ENCODE measurements at places on chromosomes 5 and 9.

DNA sequence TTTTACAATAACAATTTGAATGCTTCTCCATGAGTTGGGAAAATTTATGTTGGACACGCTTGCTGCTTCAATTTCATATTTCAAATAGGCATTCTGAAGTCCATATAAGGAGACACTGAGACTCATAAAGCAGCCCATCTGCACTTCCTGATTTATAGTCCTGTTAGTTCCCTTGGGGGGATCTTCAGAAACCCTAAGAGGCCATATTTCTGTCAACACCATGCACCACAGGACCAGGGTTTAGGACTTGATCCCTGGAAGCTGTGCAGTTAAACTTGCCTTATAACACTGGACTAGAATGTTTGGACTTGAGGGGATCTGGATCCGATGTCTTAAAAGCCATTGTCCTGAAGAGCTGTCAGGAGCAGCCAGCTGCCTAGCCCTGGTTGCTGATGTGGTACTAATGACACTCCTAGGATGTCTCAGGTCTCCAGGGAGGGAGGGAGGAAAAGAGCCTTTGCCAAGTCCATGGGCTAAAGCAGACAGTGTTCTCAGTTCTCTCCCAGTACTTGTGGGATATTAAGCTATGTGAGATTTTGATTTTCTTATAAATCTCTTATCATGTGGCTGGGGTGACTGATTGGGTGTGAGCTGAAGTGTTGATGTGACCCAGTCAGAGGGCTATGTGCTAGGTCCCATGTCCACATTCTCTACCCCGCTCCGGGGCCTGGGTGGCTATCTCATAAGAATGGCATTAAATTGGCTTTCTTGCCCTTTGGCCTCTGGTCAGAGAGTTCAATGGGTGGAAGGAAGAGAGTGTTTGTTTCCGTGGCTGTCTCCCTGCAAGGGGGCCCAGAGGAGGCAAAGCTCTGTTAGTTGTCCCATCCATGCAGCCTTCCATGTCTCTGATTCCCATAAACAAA, 399.8 kb downstream of the OSTF1 start:
- DNase-seq, result no peak

- no peak for DNase-seq
These were observed 60.2 kb downstream of the FEM1C start for GRCh38 chr5:115484368-115484767.

GRCh38 chr9:27818348-27818747, 245.1 kb upstream of the C9orf72 start:
- DNase-seq, result no peak

- peak; percentile 45 for DNase-seq
These were observed 171.1 kb downstream of the ARHGEF28 start for GRCh38 chr5:73797132-73797510.

GRCh38 chr5:172102913-172103626, 85.0 kb downstream of the STK10 start:
- DNase-seq, result peak; percentile 97

GRCh38 chr5:110846398-110847001, 107.7 kb downstream of the SLC25A46 start:
- DNase-seq, result no peak

DNA sequence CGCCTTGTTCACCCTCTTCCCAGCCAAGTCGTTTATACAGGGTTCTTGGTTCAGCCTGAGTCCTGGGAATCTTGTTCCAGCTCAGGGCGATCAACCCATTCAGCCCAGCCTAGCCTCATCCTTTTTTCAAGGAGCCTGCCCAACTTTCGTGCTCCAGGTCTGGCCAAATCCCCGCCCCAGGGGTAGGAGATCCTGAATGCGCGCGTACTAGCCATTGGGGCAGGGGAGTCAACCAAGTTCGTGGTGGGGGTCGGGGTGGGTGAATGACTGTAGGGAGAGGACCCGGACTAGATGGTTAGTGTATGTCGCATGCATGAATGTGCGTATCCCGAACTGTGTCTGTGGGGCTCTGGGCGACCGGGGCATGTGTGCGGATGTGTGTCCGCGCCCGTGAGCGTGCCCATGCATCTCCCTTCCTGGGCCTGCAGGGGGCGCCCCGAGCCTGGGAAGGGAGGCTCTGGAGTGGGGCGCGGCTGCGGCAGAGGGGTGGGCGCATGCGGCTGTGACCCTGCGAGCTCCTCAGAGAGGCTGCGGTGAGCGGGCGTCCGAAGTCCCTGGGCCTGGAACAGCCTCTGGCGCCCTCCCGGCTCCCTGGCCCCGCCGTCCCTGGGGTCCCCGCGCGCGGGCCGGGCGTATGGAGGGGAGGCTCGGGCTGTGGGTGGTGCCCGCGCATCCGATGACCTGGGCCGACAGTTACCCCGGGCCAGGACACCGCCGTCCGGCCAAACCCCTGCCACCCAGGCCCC, 8.7 kb downstream of the CCL21 start:
- peak; percentile 43 for DNase-seq

GRCh38 chr9:3920604-3921582, 379.0 kb downstream of the GLIS3 start:
- no peak for DNase-seq

GRCh38 chr5:16603701-16604100, 13.1 kb downstream of the RETREG1 start:
- DNase-seq, result no peak

GRCh38 chr9:107131108-107131799, 151.8 kb upstream of the RAD23B start:
- no peak for DNase-seq

DNA sequence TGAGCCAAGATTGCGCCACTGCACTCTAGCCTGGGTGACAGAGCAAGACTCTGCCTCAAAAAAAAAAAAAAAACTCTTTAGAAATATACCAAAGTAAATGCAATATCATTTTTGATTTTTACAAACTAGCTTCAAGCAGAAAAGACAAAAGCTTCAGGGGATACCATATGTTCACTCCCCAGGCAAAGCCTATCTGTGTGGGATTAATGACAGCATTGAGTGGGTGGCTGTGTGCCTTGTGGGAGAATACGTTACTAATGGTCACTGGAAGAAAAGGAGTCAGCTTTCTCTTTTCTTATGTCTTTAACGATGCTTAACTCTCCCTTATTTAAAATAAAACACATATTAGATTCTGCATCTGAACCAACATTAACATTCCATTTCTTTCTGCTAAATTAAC, 1.9 kb downstream of the PCA3 start:
- no peak for DNase-seq

- peak; percentile 8 for DNase-seq
These were observed 458.5 kb downstream of the MAT2B start for GRCh38 chr5:163963881-163964280.

DNA sequence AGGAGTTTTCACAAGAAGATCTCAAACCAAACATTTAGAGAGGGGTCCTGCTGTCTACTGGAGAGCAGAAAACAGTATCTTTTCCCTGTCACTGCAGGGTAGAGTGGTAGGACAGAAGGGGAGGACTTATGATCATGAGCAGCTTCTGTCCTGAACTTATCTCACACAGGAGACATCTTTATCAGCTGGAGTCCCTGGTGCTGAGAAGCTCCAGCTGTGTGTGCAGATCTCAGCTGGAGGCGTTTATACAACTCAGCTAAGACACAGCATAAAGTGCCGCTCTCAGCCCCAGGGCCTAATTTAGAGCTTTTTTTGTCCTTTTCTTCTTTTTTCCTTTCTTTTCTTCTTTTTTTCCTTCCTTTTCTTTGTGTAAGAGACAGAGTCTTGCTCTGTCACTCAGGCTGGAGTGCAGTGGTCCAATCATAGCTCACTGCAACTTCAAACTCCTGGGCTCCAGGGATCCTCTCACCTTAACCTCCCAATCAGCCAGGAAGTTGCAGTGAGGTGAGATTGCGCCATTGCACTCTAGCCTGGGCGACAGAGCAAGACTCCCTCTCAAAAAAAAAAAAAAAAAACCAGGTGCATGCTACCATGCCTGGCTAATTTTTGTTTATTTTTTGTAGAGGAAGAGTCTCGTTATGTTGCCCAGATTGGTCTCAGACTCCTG, 31.9 kb downstream of the CCDC125 start:
- no peak for DNase-seq

DNA sequence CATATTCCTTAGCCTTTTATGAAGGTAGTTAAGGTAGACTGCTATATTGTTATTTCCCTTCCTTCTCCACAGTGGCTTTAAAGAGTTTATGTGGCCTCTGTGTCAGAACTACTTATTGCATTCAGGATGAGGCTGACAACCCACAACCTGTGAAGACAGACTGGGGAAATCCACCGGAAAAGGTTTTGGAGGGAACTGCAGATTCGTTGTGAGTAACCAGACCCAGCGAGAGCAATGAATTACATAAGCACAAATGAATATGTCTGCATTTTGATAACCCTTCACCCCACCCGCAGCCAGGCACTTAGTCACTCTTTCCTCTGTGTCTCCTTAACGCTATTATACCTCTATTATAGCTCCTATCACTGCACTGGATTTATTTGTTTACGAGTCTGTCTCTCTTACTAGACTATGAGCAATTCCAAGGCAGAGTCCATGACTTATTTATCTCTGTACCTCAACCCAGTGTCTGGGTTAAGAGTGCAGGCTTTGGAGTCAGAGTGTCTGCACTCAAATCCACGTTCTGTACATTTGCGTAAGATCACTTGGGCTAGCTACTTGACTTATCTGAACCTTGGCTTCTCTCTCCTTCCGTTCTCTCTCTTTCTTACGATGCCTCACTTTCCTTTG, 19.2 kb downstream of the KCTD16 start:
- DNase-seq, result peak; percentile 92

DNA sequence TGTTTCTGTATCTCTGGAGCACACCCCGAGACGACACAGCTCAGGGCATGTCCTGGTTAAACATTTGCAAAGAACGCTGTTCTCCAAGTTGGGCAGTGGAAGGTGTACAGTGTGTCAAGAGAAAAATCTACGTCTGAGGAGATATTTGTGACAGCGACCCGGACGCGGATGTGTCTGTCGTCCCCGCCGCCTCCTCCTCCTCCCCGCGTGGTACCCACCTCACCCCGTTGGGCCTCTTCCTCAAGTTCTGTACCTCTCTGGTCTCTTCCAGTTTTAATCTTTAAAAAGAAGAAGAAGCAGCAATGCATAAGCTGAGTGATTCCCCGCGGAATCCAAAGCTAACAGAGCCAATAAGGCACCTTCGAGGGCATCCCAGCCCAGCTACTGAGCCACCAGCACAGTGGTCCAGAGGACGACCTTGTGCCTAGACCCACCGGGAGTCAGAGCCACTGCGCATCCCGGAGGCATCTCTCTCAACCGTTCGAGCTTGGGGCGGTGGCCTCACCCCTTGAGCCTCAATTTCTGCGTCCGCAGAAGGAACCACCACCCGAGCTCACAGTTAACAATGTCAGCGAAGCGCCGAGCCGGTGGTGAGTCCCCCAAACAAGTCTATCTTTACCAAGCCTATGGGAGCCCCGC, 467 bp downstream of the C9orf78 start:
- no peak for DNase-seq

DNA sequence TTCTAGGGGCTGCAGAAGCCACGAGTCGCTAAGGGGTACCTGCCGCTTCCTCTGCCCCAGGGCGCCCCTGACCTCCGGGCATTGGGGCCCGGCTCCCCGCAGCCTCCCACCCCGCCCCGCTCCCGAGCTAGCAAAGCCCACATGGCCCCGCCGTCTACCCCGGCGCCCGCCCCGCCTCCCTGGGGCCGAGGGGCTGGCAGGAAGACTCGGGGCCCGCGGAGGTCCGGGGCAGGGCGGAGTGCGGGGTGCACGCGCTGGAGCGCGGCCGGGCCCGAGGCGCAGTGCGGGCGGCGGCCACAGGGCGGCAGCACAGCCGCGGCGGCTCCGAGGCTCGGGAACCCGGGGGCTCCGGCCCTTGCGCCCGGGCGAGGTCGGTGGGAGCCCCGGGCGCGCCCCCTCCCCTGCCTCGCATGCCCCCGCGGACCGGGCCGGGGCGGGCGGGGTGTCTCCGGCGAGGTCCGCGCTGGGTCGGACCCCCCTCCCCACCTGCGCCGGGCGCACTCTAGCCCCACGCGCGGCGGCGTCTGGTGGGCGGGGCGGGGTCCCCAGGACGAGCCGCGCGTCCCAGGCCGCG, 6.7 kb downstream of the NRARP start:
- no peak for DNase-seq

DNA sequence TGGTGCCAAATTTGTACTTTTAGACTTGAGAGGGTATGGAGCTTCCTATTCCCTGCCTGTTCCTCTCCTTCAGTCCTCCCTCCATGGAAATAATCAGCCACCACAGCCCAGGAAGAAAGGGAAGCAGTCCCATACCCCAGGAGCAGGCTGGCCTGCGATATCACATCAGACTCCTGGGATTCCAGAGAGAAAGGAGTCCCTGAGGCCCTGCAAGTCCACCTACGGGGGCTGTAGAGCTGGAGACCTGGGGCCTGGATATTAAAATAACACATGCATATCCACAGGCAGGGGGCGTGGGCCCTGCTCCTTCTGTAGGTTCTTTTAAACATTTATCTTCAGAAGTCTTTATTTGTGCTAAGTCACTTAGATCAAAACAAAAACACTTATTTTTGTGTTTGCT, 117.2 kb downstream of the TMEM174 start:
- DNase-seq, result no peak

GRCh38 chr5:172420235-172420939, 33.9 kb downstream of the SH3PXD2B start:
- peak; percentile 99 for DNase-seq

DNA sequence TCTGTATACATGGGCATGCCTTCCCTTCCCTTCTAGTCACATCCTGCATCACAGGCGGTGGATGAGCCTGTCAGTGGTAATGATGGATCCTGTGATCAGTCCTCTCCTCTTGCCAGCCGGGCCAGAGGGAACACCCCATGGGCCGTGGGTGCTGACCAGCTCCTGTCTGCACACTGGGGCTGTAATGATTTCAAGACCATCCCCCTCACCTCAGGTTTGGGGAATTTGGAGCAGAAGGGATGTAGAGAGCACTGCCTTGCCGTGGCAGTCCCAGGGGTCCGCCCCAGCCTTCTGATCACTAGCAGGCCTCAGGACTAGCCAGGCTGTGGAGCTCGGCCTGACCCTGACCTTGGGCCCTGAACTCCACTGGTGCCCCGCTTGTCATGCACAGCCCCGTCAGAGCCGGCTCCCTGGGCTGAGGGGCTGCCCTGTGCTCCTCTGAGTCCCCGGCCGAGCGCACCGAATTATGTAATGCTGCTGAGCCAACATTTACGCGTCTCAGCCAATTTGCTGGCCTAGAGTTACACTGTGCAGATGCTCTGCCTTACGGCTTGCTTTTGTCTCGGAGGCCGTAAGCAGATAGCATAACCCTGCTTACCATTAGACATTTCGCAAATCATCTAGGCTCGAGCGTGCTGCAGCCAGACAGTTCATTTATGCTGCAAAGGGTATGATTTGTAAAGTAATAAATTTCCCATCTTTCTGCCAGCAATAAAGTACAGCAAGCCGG, 155.3 kb downstream of the MACROH2A1 start:
- DNase-seq, result peak; percentile 84

DNA sequence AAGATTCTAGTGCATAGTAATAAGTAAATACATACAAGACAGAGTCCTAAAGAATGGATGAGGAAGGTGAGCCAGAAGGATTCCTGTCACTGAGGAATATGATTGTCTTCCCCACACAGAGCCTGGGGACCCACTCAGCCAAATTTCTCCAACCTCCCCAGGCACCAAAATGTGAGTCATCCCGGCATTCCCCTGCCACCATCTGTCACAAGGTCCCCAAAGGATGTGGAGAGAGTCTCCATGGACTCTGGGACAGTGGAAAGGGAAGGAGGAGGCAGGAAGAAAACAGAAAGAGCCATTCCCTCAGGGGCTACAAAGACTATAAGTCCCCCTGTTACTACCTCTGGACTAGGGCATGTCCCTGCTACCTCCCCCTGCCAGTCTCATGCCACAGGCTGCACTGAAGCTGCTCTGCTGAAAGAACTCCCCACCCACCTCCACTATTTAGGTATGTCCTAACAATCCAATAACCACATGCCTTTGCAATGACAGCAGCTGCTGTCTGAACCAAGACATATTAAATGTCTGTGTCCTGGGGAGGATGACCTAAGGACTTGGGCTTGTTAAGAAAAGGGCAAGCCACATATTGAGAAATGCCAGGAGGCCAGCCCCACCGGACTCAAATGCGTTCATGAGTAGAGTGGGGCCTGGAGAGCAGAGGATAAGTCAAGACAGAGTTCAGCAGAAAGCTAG, 10.7 kb upstream of the OR5C1 start:
- no peak for DNase-seq

Data from fibroblast of the aortic adventitia (primary cell).